ENCODE measurements at places on chromosomes 3 and 15.

DNA sequence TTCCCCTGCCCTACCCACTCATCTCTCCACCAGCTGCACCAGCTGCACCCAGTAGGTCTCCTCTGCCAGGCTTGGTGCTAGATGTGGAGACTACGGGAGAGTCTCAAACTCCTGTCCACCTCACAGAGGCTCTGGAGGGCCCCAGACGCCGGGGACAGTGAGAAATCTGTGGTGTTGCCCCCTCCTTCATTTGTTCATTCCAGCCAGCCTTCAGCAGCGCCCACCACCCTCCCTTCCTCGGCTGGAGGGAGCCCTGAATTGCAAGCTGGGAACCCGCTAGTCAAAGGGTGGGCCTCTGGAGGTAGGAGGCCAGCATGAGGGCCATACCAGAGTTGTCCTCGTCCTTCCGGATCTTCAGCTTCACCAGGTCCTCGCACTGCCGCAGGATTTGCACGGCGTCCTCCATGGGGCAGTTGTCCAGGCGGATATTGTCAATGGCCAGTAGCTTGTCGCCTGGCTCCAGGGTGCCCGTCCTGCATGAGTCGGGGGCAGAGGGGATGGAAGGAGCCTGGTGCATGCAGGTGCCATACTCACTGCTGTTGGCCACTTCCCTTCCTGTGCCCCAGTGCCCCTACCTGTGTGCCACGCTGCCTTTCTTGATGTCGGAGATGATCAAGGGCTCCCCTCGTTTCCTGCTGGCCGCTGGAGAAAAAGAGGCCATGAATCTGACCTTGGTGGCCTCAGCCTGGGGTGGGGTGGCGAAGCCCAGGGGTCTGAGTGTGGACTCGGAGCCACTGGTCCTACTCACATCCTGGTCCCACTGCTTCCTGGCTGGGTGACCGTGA is 29.1 kb downstream of the GRIP2 start:
- DNase-seq = no peak

- no peak for DNase-seq
Observed at GRCh38 chr15:84967380-84967779, 14.3 kb upstream of the PDE8A start.

DNA sequence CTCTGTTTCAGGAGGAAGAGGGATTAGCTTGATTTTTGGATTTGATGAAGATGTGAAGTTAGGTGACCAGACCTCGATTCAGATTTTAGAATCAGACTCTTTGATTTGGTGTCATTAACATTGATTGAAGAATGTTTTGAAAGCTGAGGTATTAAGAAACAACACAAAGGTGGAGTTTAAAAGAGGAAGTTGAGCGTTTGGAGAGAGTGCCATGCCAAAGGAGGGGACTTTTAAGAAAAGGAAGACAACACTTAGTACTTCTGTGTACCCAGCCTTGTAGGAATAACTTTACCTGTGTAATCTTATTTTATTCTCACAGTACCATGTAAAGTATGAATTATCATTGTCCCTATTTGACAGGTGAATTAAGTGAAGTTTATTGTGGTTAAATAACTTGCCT is 34.4 kb downstream of the PPARG start:
- DNase-seq = no peak

DNA sequence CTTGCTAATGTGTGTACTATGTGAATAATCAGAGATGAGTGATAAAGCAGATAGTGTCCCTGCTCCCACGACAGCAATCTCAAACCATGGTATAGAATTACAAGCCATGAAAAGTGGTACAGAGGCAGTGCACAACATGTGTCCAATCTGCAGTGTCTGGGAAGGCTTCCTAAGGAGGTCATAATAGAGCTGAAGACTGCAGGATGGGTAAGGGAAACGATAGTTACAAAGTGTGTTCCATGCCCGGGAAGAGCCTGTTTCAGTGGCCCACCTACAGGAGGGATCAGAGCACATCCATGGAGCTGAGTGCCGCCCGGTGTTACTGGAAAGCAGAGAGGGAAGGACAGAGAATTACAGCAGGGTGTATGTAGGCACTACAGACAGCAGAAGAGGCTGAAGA is 48.9 kb downstream of the PAK2 start:
- no peak for DNase-seq

- no peak for DNase-seq
Observed at GRCh38 chr3:3615533-3615932, 183.7 kb upstream of the LRRN1 start.

GRCh38 chr3:155007729-155008128 is 72.4 kb upstream of the MME start:
- no peak for DNase-seq

GRCh38 chr3:124248471-124249028 is 256.6 kb upstream of the ROPN1 start:
- DNase-seq = peak; percentile 50

DNA sequence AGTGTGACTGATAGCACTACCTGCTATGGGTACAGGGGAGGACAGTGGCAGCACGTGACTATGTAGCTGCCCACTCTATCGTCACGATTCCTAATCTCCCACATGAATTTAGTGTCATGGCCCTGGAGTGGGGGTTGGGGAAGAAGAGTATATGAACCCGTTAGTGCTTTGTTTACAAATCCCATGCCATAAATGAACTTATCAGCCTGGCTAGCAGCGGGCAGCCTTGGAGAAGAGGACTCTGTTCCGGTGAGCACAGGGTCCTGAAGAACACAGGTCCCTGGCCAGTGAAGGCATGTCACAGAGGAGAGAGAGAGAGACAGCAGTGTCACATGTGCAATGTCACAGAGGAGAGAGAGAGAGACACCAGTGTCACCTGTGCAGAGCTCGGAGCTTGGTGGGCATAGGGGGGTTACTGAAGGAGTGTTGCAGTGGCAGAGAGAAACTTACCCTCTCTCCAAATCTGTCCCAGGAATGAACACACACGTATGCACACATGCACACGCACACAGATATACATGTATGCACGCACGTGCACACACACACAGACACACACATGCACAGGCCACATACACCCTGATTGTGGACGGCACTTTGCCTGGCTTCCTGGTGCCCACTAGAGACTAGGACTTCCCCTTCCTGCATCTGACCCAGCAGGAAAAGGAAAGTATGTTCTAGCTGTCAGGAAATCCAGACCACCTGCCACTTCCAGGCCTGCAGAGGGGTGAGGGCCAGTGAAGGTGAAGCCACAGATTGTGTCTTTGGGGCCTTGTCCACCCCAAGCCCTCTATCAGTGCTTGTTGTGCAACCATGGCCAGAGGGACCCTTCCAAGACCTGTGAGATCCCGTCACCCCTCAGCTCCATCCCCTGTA is 26.3 kb downstream of the ITGA11 start:
- no peak for DNase-seq

DNA sequence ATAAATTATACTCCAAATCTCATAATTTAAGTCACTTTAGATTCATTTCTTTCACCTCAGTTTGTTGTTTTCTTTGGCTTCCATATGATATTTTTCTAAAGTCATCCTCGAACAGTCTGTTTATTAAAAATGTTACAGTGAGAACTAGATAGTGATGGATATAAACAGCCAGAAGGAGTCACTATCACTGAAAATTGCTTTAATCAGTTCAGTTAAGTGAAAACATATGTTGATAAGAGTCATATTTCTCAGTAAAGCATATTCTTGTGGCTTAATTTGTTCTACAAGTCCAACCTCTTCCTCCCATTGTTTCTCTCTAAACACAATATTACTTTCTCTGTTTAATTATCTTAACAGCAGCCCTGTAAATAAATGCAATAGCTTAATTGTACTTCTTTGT is 427.5 kb upstream of the ALCAM start:
- DNase-seq = no peak

GRCh38 chr3:123789160-123789559 is 95.0 kb downstream of the MYLK start:
- no peak for DNase-seq

- DNase-seq = no peak
Observed at GRCh38 chr15:85407421-85408269, 27.2 kb downstream of the AKAP13 start.

- DNase-seq = peak; percentile 58
Observed at GRCh38 chr3:116445311-116445841, at the start of gene LSAMP. LSAMP (minus strand) TSS chr3:116445487.

- no peak for DNase-seq
Observed at GRCh38 chr3:12015627-12016026, 11.4 kb downstream of the SYN2 start.

- DNase-seq = no peak
Observed at GRCh38 chr3:14295801-14296200, 106.6 kb upstream of the SLC6A6 start.

DNA sequence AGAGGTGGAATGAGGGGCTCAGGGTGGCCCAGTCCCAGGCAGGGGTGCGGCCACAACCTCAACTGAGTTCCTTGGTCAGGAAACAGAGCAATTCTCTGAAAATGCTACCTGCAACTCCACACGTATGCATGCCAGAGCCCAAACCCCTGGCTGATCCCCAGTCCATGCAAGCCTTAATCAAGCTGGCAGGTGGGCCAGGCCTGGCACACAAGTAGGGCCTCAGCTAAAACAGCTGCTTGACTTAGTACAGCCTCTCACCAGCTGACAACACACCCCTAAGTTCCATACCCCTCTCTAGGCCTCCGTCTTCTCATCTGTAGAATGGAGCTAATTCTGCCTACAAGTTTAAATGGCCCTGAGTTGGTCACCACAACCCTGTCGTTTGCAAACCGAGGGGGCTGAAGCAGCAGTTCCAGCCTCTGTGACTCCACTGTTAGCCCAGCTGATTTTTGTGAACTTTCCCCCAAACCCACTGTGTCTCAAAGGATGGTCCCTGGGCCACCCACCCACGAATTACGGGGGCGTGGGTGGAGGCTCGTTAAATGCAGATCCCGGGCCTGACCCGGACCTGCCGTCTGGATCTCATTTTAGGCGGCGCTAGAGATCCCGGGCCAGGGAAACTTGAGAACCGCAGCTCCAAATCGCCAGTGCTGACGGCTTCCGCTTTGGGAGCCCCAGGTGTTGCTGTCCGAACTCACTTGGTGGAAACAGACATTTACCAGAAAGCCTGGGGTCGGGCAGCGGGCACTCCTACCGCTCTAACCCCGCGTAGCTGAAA is 927 bp downstream of the CHDH start:
- DNase-seq = no peak

DNA sequence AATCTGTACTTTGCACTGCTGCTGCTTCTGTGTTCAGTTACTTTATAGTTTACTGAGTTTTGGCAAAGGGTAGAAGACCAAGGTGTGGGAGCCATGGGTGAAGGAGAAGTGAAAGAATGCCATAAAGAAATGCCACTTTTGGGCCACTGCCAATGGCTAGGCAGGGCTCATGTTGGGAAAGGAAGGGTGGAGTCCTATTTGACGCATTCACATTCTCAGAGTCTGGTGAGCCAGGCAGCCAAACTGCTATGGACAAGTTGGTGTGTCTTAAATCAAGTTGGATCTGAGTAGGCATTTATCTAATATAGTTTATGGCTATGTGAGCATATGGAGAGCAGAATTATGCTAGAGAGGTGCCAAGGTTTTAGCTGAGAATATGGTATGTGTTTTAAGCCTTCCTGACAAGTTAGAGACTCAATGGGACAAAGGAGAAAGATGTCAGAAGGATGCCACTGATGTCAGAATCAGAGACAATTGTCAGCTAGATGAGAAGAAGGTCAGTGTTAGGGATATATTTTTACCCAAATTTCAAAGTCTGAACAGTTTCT is 296.1 kb downstream of the AGBL1 start:
- no peak for DNase-seq

DNA sequence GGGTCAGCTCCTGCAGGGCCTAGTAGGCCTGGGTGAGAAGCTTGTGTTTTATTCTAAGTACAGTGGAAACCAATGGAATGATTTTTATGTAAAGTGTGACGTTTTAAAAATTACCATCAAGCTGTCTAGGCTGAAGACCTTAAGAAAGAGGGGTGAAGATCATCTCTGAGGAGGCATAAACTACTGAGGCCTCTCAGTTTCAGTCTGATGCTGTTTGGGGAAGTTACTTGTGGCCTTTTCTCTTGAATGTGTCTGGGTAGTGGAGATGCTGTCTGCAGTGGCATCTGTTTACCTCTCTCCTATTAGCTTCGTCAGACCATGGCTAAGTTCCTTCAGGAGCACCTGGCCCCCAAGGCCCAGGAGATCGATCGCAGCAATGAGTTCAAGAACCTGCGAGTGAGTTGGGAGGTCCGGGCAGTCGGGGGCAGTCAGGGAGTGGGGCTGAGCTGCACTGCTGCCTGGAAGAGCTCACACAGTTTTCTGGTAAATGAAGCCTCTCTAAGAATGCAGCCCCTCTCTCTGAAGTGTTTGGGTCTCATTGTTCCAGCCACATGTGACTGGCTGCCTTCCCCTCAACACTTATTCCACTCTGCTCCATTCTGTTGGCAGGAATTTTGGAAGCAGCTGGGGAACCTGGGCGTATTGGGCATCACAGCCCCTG is 1.9 kb downstream of the IVD start:
- DNase-seq = no peak

DNA sequence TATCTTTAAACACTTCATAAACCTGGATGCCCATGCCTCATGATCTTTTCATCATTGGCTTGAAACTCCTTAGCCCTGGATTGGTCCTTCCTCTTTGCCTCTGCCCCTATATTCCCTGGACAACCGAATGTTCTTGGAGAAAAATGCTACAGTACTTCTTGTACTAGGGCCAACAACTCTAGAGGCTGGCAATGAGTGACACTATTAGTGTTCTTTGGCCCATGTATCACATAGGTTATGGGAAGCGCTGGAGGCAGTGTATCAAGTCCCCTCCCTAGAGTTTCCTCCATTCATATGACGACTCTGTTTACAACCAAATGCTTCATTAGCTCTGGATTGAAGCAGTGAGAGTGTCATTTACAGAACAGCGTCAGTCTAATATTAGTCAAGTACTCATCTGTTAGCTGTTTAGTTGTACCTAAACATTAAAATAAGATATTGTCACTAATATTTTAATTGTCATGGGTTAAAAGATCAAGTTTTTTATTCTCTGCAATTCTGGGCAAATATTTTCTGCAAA is 66.4 kb upstream of the MYO5C start:
- no peak for DNase-seq

- no peak for DNase-seq
Observed at GRCh38 chr3:141114816-141115460, 63.8 kb downstream of the SPSB4 start.

DNA sequence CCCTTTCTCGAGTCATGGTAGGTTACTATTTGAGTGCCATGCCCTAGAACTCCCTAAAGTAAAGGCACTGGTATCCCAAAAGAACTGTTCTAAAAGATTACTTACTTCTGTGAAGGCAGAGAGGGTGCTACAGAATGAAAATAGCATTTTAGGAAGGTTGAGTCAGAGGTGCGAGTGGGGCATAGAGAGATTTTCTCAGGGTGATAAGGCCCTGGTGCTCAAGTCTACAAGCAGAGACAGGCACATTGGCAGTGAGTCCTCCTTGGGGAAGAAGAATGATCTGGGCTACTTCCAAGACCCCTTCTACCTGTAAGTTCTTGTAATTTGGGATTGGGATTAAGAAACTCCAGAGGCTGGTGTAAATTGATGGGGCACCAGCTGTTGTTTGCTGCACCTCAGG is 96.7 kb downstream of the AKAP13 start:
- DNase-seq = no peak

DNA sequence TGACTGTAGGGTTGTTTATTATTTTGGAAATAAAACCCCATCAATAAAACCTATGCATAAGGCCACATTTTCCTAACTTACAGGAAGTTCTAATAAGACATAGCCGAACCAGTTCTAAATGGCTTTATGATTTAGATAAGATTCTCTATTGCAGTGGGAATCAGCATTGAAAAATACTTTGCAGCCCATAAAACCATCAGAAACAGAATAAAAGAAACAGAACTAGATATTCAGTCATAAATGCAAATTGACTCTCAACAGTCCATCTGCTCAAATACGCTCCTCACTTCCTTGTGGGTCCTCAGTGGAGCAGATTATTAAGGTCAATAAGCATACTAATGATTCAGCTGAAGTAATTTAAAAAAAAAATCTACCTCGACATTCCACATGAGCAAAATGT is 8.8 kb downstream of the SATB1 start:
- no peak for DNase-seq

GRCh38 chr3:58471025-58471887 is 20.6 kb upstream of the KCTD6 start:
- DNase-seq = peak; percentile 89

Data from fibroblast of skin of left biceps (primary cell).